B cell (primary cell): ENCODE measurements at places on chromosomes 2 and 18.

GRCh38 chr2:239266434-239266766, 134.4 kb downstream of the HDAC4 start:
- no peak overlapping the region for H3K27ac ChIP-seq
- H3K4me1 ChIP-seq: peaks cover 55% of the 10 kb centered on the region
- no peak for DNase-seq

GRCh38 chr2:157751462-157752058, 122.9 kb upstream of the ACVR1C start:
- no peaks in the 10 kb centered on the region for H3K36me3 ChIP-seq
- H3K27ac ChIP-seq: no peak overlapping the region
- no peak overlapping the region for H3K4me3 ChIP-seq
- DNase-seq: peak; percentile 25

DNA sequence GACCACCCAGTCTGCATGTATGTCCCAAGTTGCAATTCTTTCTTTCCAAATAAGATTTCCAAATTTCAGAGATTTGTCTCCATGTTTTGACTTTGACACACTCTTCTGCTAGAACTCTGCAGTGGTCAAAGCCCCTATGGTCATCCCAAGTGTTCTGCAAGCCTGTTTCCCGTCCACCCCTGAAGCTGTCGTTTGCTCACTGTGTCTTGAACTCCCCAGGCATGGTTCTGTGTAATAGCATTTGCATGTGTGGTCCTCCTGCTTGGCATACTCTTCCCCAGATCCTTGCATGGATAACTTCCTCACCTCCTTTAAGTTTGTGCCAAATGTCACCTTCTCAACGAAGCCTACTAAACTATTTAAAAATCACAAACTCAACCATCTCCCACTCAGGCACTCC, 3.9 kb upstream of the MTLN start:
- no peak overlapping the region for H3K4me3 ChIP-seq
- peaks cover 7% of the 10 kb centered on the region for H3K4me1 ChIP-seq
- H3K27me3 ChIP-seq: no peaks in the 10 kb centered on the region
- no peak for DNase-seq
- no peak overlapping the region for H3K27ac ChIP-seq

DNA sequence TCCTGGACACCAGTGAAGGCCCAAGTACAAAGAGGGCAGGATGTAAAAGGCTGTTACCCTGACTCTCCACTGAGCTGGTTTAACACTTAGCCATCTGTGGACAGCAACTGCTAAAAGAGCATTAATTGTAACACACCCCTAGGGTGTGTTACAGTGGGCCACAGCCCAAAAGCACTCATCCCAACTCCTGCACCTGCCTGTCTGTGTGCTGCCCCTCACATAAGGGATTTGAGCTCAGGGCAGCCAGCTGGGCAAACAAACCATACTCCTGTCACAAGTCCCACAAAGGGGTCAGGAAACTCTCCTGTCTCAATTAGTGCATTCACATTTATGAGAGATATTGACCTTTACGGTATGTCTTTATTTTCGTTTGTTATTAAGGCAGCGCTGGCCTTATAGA, 833.1 kb upstream of the NXPH2 start:
- no peaks in the 10 kb centered on the region for H3K4me1 ChIP-seq
- no peak for DNase-seq
- no peak overlapping the region for H3K27ac ChIP-seq

DNA sequence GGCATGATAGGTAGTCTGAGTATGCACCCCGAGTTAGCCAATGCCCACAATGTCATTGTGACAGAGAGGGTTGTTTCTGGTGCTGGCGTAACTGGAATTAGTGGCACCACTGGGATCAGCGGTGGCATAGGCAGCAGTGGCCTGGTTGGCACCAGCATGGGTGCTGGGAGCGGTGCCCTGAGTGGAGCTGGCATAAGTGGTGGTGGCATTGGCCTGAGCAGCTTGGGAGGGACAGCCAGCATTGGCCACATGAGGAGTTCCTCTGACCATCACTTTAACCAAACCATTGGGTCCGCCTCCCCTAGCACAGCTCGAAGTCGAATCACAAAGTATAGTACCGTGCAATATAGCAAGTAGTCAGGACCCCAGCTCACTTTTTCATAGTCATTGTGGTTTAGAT, 21.6 kb upstream of the DSG4 start:
- no peak overlapping the region for H3K27ac ChIP-seq
- DNase-seq: no peak

DNA sequence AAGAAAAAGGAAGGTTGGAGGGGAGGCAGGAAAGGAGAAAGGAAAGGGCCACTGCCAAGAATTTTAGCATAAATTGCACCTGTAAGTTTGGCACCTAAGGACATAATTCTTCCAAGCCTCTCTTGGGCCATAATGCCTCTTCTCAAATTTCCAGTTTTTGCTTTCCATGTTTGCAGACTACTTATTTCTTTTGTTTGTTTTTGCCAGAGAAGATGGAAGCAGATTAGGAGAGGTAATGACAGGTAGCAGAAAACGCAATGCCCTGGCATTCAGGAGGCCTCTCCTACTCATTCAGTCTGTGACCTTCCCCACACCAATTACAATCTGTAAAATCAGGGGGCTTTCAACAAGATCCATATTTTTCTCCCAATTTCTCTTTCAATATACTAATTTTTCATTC, 56.8 kb downstream of the MRPL33 start:
- H3K4me1 ChIP-seq: no peaks in the 10 kb centered on the region
- no peak overlapping the region for H3K4me3 ChIP-seq
- DNase-seq: no peak
- H3K36me3 ChIP-seq: no peaks in the 10 kb centered on the region
- no peak overlapping the region for H3K27ac ChIP-seq

GRCh38 chr2:74777161-74777900, 56.6 kb upstream of the HK2 start:
- H3K4me1 ChIP-seq: no peaks in the 10 kb centered on the region
- H3K27ac ChIP-seq: no peak overlapping the region
- no peaks in the 10 kb centered on the region for H3K36me3 ChIP-seq
- no peak for DNase-seq

DNA sequence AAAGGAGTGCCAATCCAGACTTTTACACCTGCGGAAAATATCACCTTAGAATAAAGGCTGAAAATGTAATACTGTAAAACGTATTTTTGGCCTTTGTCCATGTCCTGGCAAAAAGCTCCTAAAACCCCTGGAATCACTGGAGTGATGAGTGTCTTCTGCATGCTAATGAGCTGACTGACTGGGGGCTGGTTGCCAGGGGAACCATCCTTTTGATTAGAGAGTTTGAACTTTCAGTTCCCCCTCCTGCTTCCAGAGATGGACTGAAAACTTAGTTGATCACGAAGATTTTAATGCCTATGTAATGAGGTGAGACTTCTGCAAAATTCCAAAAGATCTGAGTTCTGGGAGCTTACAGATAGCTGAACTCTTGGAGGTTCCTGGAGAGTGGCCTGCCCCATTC, 20.5 kb downstream of the PUM2 start:
- no peaks in the 10 kb centered on the region for H3K27me3 ChIP-seq
- no peak overlapping the region for H3K4me3 ChIP-seq
- peak; percentile 77 for DNase-seq
- peak overlapping the region; percentile 85 for H3K27ac ChIP-seq
- H3K36me3 ChIP-seq: peaks cover 4% of the 10 kb centered on the region
- peaks cover 34% of the 10 kb centered on the region for H3K4me1 ChIP-seq

DNA sequence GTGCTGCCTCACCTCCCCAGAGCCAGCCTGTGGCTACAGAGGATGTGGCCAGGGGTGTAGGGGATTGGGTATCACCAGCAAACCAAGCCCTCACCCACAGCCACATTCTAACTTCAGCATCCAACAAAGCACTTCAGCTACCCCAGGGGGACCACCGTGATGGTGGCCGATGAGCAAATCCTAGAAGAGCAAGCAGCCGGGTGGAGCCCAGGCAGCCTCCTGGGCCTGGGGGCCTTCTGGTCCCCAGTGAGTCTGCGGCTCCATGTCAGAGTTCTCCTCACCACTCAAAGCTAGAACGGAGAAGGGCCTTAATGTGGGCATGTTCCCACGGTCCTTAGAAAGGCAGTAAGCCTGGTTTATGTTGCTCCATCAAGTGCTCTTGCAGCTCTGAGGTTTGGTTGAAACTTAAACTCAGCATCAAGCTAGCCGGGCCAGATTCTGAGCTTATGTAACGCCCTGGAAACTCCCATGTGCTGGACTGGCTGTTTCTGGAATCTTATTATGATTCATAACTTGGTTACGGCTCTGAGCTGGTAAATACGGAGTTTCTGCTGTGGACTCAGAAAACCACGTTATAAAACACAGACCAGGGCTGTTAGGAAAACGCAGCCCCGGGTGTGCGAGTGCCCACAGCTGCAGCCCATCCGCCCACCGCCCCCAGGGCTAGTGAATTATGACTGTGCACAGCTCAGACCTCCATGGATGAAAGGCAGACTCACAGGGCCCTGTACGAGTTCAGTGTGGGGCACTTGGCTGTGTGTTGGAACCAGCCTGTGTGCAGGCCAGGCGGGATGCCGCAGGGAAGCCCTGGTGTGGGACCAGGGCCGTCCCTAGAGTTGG, 99.8 kb downstream of the SEPTIN10 start:
- no peaks in the 10 kb centered on the region for H3K36me3 ChIP-seq
- no peak overlapping the region for H3K27ac ChIP-seq
- H3K4me1 ChIP-seq: no peaks in the 10 kb centered on the region

- H3K4me3 ChIP-seq: peak overlapping the region; percentile 84
- H3K4me1 ChIP-seq: peaks cover 45% of the 10 kb centered on the region
- peaks cover 1% of the 10 kb centered on the region for H3K36me3 ChIP-seq
- no peaks in the 10 kb centered on the region for H3K27me3 ChIP-seq
Measured at GRCh38 chr2:101698844-101699754, 1.6 kb downstream of the MAP4K4 start.

DNA sequence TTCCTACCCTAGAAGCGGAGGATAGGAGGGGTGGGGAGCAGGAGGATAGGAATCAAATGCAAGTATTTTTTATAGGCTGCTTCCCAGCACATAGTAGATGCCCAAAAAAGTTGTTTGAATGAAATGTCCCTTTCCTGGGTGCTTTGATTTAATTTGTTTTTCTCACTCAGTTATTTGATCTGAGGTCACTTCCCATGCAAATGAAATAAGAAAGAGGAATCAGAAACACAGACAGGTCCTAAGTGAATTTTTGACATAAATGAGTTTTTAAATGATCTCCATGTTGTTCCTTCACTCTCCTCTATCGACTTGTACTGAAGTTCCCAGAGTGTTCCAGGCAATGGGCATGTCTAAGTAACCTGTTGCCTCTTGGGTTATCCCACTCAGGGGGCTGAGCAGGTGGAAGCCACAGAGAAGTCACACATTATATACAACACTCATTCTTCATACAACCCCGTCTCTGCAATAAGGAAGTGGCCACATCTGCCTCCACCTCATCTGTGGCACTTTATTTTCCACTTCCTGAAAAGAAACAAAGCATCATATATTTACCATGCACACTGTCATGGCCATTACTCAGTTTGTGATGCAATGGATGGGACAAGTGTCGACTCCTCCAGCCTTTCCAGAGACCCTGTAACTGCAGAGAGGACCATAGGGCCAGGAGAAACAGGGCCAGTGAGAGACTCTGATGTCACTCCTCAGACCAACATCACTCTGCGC, 81.9 kb upstream of the ZNF397 start:
- peak; percentile 74 for DNase-seq
- H3K4me3 ChIP-seq: no peak overlapping the region
- no peaks in the 10 kb centered on the region for H3K27me3 ChIP-seq
- H3K36me3 ChIP-seq: no peaks in the 10 kb centered on the region
- peaks cover 30% of the 10 kb centered on the region for H3K4me1 ChIP-seq

- H3K27ac ChIP-seq: no peak overlapping the region
- H3K4me3 ChIP-seq: no peak overlapping the region
- no peaks in the 10 kb centered on the region for H3K36me3 ChIP-seq
- no peaks in the 10 kb centered on the region for H3K4me1 ChIP-seq
- DNase-seq: no peak
Measured at GRCh38 chr2:15722980-15723379, 131.3 kb downstream of the DDX1 start.

DNA sequence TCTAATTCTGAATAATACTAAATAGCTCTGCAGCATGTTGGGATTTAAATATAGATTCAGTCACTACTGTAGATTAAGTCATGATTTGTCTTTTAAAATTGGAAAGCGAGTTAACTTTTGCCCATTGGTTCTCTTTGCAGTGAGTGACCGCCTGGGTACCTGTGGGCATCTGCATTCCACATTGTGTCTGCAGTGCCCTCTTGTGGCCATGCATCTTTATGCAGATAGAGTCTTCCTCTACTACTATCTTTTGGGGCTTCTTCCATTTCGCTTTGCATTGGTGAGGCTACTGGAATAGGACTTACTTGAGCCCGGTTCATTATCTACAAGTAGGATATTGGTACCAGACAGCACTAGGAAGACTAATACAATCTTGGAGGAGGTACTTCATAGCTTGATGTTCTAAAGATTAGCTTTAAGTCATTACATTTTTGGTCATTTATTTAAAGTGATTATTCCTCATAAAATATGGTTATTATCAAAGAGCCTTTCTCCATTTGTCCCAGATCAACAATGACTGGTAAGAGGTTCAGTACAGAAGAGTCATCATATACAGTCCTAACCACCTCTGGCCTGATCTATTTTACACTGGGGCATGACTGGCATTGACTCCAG, 203.0 kb downstream of the SOCS6 start:
- no peak overlapping the region for H3K4me3 ChIP-seq
- H3K4me1 ChIP-seq: no peaks in the 10 kb centered on the region
- no peaks in the 10 kb centered on the region for H3K36me3 ChIP-seq
- H3K27ac ChIP-seq: no peak overlapping the region
- H3K27me3 ChIP-seq: no peaks in the 10 kb centered on the region
- DNase-seq: peak; percentile 36

DNA sequence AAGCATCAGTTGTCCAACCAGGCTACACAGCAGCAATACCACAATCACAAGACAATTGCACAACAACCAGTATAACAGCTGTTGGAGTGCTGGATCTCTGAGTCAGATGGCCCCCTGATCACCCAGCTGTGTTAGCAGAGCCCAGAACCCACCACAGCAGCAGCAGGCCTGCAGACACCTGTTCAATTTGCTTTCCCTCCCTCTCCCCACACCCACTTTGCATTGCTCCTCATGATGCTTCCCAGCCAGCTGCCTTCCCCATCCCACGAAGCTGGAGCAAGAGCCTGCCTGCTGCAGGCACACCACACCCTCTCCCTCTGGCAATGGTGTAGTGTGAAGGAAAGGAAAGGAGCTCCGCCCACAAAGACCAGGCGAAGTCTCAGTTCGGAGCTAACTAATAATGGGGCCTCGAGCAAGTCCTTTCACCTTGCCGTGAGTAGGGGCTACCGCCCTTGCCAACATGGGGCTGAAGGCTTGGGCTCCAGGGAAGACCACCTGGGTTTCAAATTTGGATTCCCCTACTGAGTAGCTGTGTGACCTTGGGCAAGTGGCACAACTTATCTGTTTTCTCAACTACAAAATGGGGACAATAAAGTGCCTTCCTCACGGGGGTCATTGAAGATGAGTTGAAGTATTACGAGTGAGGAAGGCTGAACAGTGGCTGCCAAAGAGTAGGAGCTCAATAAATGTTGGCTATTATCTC, 19.4 kb upstream of the ZBTB7C start:
- H3K4me3 ChIP-seq: no peak overlapping the region
- H3K4me1 ChIP-seq: no peaks in the 10 kb centered on the region
- DNase-seq: no peak
- no peak overlapping the region for H3K27ac ChIP-seq
- no peaks in the 10 kb centered on the region for H3K27me3 ChIP-seq

GRCh38 chr2:66559672-66560071, 124.7 kb downstream of the MEIS1 start:
- no peak overlapping the region for H3K27ac ChIP-seq
- H3K4me1 ChIP-seq: no peaks in the 10 kb centered on the region
- no peaks in the 10 kb centered on the region for H3K27me3 ChIP-seq

- no peaks in the 10 kb centered on the region for H3K4me1 ChIP-seq
- no peaks in the 10 kb centered on the region for H3K27me3 ChIP-seq
- no peak overlapping the region for H3K4me3 ChIP-seq
- no peak overlapping the region for H3K27ac ChIP-seq
- H3K36me3 ChIP-seq: no peaks in the 10 kb centered on the region
- DNase-seq: no peak
Measured at GRCh38 chr2:201808027-201808426, 1.7 kb downstream of the CDK15 start.
